ENCODE measurements at places on chromosomes 16 and 17.

- no peak for DNase-seq
These were observed 81.5 kb downstream of the TUBD1 start for GRCh38 chr17:59811209-59811608.

DNA sequence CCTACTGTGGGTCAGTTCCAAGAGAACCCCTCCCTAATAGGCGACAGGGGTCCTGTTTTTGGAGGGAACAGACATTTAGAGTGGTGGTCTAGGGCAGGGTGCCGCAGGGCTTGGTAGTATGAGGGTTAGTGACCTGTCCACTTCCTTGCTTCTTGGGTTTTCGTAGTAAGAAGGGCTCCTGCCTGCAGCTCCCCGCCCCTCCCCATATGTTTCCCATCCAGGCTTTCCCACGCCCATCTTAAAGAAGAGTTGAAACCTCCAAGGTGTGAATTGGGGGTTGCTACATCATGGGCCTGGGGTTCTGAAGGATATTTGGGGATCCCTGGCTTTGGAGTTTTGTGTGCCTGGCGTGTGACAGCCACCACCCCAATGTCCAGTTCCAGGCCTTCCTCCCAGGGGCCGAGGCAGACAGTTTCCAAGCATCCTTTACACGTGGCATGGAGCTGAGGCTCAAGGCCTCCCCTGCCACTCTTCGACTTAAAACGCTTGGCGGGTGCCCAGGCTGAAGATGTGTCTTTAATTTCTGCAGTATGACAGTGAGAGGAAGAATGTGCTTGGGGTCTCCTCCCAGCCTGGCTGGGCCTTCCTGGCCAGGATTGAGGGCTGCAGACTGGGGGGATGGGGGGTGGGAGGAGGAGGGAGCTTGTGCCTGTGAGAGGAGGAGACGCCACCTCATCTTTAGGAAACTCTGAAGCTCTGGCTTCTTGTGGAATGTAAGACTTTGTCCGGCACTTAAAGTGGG is 2.3 kb upstream of the COL1A1 start:
- DNase-seq = no peak

DNA sequence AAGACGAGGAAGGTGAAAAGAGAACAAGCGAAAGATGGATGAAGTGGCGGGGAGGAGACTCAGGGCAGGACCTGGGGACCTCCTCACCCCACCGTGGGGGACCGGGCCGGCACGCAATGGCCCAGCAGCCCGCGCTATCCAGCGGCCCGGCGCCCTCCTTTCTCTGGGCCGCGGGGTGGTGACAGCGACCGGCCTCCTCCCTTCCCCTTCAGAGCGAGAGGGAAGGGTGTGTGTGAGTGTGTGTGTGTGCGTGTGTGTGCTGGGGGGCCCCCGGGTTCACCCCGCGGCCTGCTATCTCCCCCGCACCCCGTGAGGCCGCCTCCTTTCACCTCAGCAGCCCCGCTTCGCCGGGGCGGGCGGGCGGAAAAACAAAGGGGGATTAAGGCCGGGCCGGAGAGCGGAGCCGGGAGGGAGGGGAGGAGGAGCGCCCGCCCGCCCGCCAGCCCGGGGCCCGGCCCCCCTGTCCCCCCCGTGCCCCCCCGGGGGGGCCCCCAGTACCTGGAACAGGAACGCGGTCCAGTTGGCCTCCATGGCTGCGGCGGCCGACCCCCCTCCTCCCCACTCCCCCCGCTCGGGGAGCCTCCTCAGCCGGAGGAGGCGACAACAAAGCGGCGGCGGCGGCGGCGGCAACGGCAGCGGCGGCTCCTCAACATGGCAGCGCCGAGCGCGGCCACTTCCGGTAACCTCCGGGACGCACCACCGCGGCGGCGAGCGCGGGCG is at the start of gene VEZF1:
Gene VEZF1 (minus strand): TSS at position 674 of the 720 bp plus-strand sequence. CDS start 143 bp downstream, at position 531.
- peak; percentile 74 for DNase-seq

DNA sequence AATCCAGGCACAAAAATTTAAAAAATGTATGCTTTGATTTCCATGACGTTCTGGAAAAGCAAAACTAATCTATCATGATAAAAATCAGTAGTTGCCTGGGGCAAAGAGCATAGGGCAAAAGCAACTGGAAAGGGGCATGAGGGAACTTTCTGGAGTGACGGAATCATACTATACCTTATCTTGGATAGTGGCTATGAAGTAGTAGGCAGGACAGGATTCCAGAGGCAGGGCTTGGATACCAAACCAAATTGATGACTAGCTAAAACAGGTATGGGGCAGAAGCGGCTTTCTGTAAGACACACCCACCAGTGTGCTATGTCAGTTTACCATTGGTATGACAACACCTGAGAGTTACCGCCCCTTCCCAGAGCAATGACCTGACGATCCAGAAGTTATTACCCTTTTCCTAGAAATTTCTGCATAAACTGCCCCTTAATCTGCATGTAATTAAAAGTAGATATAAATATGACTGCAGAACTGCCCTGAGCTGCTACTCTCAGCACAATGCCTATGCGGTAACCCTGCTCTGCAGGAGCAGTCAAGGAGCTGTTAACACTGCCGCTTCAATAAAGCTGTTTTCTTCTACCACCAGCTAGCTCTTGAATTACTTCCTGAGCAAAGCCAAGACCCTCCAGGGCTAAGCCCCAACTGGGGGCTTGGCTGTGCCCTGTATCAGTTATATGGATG is 56.7 kb downstream of the CFDP1 start:
- DNase-seq = no peak

- DNase-seq = no peak
These were observed 22.4 kb downstream of the NLRP1 start for GRCh38 chr17:5561736-5562571.

- peak; percentile 22 for DNase-seq
These were observed 140.1 kb downstream of the CLEC16A start for GRCh38 chr16:11084484-11084875.

DNA sequence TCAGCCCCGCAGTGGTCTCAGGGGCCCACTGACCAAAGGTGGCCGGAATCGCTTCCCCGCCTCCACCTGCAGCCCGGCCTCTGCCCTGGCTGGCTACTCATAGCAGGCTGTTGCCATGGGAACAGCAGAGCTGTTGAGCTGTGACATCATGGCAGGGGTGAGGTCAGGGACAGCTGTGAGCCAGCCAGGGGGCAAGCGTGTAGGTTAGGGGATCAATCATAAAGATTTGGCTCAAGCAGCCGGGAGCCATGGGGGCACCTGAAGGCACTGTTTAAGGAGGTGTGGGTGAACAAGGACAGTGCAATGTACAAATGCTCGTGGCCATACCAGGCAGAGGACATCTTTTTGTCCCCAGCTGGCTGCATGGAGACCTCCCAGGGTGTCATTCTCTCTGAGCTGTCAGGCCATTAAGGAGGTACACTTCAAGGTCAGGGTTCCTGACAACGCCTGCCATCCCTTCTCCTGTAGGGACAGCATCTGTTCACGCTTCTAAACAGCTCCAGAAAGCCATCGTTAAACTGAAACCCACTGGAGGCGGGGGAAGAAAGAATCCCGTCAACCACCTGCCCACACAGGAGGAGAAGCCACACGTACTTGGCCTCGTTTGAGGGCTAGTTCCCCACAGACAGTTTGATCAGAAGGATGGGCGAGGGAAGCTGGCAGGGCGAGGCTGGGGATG is at the start of gene CEP295NL:
Gene CEP295NL (minus strand): TSS at position 101 of the 679 bp plus-strand sequence. CDS start 1,373 bp downstream, outside the sequence.
- no peak for DNase-seq

DNA sequence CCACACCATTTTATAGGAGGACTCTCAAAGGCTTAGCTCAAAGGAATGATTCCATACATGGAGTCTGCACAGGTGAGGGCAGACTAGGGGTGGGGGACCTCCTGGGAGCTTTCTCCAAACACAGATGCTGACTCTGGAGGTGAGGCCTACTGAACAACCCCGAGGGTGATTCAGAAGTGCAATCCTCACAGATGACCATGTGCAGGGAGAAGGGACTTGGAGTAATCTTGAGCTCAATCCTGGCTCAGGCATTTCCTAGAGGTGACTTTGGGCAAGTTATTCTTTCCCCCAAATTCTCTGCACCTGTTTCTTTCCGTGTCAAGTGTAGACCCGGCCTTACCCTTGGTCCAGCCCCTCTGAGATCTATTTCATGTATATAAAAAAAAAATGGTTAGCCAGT is 401.5 kb downstream of the SLC39A11 start:
- DNase-seq = no peak

DNA sequence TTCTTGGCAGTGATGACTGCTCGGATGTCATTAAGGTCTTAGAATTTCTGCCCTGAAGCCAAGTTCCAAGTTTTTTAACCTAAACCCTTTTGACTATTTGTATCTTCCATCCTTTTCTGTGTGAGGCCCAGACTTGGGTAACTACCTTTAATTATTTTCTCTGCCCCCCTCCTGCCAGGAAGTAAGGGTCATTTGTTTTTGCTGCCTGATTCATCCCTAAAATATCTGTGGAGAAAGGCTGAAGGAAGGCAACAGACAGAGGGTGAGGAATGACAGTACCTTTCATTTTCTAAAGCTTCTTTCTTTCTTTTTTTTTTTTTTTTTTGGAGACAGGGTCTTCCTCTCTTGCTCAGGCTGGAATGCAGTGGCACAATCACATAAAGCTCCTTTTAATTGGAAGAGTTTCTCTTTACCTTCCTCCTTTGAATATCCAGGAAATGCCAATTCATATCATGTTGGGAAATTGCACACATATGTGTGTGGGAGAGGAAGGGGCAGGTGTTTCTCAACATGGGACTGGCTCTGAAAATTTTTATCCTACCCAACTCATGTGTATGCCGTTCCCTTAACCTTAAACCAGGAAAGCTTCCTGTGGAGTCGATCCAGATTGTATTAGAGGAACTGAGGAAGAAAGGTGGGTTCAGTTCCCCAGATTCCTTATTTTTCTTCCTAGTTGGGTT is 957 bp downstream of the VPS25 start:
- DNase-seq = no peak

DNA sequence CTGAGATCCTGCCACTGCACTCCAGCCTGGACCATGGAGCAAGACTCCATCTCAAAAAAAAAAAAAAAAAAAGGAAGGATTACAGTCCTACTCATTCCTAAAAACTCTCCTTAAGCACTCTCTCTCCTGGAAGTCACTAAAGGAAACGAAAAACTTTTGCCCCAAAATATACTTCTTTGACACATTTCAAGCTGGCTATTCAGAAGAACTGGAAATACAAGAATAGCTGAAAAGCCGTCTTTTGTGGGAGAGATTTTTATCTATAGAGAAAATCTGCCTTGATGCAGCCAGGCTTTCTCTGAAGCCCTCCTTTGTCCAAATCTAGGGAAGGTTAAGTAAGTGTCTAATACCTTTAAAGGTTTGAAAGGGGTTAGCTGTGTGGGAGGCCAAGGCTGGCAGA is 16.9 kb upstream of the MARVELD3 start:
- no peak for DNase-seq

DNA sequence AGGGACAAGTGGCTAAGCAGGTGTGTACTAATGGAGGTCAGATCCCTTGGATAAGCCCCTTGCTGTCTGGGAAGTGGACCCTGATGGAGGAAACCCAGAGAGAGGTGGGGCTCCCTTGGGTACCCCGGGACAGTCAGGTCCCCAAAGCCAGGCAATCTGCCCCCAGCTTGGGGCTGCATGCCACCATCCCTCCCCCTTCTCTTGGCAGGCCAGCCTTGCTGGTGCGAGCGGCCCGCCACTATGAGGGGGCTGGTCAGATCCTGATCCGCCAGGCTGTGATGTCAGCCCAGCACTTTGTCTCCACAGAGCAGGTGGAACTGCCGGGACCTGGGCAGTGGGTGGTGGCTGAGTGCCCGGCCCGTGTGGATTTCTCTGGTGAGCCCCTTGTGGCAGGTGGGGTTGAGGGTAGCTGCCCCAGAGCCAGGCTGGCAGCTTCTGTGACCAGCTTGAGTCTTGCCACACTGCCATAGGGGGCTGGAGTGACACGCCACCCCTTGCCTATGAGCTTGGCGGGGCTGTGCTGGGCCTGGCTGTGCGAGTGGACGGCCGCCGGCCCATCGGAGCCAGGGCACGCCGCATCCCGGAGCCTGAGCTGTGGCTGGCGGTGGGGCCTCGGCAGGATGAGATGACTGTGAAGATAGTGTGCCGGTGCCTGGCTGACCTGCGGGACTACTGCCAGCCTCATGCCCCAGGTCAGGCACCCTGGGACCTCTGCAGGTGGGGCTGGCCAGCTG is 20.1 kb downstream of the FCSK start:
- no peak for DNase-seq

GRCh38 chr17:31582151-31582907 is 190.9 kb downstream of the RAB11FIP4 start:
- peak; percentile 88 for DNase-seq

GRCh38 chr16:23244122-23244521 is 58.0 kb upstream of the SCNN1B start:
- no peak for DNase-seq

DNA sequence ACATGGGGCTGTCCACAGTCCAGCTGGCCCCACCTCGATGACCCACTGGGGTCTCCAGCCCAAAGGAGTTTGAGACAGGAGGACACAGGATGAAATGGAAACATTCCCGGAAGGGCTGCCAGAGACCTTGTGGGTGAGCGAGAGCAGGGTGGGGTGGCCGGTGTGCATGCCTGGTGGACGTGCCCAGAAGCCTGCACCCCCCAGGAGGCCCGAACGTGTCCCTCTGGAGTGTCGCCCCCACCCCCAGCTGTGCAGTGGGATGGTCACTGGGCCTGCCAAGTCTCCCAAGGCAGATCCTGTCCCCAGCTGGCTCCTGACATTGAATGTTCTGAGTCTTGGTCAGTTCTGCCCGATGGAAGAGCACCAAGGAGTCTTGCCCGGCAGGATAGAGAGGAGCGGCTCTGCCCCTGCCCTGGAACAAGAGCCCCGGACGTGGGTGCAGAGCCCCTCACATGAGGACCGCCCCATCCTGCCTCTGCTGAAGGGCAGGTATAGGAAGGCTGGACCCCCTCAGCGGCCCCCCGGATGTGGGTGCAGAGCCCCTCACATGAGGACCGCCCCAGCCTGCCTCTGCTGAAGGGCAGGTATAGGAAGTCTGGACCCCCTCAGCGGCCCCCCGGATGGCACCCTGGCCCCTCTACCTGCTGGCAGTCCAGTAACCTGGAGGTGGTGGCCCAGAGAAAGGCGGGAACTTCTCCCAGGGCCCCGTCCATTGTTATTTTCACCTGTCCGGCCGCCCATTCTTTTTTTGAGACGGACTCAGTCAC is 3.1 kb upstream of the CAPN15 start:
- no peak for DNase-seq

GRCh38 chr17:77266891-77267341 is 126.1 kb downstream of the SEC14L1 start:
- DNase-seq = no peak

DNA sequence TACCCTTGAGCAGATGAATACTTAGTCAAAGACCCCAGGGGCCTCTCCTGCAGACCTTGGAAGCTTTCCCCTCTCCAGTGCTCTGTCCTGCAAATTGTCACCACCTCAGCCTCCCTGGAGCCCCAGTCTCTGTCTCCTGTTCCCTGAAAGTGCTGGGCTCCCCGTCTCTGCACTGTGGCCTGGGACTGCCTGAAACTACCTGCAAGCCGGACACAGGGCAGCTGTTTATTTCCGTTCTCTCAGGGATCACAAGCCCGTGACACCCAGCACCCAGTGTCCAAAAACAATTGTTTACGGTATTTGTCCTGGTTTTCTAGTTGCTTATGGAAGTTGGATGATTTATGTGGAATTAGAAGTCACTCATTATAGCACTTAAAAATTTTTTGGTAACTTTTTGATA is 81.6 kb upstream of the CHMP6 start:
- no peak for DNase-seq
